SIG-M5 (cell line): ENCODE measurements at places on chromosomes 5 and 9.

DNA sequence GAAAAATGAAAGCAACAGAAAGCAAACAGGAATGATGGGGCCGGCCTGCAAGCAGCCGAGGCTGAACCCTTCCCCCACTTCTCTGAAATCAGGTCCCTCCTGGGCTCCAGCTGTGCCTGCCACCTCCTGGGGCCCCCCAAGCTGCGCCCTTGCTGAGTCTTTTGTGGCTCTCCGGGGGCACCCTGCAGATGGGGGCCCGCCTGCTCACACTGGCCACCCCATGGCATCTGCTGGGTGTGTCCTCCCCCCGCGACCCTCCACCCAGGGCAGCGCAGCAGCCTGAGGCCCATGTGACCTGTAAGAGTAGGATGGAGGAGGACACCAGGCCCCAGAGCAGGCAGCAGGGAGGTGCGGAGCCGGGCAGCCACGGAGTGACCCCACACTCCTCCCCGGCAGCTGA lies 5.7 kb downstream of the GPSM1 start:
- no peak for DNase-seq

GRCh38 chr5:136998854-136999357 lies 500.2 kb downstream of the SPOCK1 start:
- DNase-seq, result no peak

GRCh38 chr9:79663300-79663699 lies 91.5 kb downstream of the TLE4 start:
- no peak for DNase-seq

DNA sequence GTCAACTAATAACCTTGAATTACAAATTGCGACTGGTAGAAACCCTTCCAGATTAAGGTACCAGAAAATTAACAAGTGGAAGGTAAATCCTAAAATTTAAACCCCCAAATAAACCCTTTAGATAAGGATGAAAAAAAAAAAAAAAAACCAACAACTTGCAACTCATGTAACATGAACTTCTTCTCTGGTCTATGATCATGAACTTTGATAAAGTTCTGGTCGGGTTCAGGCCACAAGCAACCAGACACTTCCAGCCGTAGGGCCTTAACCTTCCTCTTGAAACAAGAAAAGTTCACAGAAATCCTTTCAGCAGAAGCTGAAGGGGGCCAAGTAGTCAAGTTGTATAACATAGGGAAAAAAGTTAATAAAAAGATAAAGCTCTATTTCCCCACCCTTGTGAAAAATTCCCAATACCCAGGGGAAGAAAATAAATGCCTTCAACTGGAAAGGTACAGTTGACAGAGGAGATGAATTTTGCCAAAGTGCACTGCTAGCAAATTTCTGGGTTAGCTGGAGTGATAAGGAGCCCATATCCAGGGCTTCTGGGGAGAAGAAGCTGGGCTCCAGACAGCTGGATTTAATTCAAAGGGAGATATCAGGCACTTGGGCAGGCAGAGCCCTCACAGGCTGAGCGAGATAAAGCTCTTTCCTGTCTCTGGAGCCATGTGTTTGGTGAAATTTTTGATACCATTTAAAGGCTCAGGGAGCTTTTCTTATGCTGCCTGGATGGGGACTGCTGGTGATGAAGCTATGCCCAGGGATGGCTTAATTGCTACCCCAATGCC lies 234.2 kb upstream of the PANK3 start:
- DNase-seq, result no peak

DNA sequence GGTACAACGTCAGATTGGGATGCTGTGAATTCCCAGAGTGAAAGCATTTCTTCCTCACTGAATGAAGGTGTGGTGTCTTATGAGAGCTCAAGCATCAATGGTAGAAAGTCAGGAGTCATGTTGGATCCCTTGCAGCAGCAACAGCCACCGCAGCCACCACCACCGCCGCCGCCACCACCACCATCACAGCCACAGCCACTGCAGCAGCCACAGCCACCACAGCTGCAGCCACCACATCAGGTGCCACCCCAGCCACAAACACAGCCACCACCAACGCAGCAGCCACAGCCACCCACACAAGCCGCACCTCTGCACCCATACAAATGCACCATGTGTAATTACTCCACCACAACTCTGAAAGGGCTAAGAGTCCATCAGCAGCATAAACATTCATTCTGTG lies 62.4 kb downstream of the ZNF462 start:
- DNase-seq, result no peak

DNA sequence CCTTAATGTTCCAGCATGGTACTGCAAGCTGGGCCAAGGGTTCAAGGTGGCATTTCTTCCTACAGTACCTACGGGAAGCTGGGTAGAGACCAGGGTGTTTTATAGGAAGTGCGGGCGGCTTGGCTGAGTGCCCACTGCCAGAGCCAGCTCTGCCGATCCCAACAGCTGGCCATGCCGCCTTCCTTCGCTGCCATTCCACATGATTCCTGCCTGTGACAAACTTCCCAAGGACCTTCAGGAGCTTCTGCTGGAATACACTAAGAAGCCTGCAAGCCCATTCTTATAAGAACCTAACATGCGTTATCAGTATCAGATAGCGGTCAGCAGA lies 22.0 kb downstream of the MYO10 start:
- DNase-seq, result no peak

- DNase-seq, result no peak
These were observed 28.7 kb upstream of the MEGF9 start for GRCh38 chr9:120742951-120743416.

- DNase-seq, result no peak
These were observed 113.9 kb upstream of the BRINP1 start for GRCh38 chr9:119483153-119483552.

- DNase-seq, result no peak
These were observed 79.1 kb downstream of the FEM1C start for GRCh38 chr5:115465431-115465830.

- no peak for DNase-seq
These were observed 121.3 kb downstream of the DAB2IP start for GRCh38 chr9:121772600-121773285.

DNA sequence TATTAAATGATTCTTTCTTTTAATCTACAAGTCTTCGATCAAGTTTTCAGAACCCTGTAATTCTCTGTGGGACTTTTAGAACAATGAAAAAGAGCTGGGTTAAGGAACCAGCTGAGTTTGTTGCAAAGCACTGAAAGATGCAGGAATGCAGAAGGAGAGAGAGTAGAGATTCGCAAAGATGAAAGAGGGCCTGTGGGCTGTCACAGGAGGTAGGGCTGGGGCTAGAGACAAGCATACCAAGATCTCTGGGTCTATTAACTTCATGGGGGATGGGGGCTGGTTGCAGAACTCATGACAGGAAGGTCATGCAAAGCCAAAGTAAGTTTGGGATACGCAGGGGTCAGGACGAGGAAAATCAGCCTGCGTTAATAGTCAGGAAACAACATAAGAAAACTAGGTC lies 81.8 kb downstream of the LURAP1L start:
- no peak for DNase-seq
